HS-5 (cell line): ENCODE measurements at places on chromosomes 5 and 9.
A peak's percentile ranks its signal among the peaks of the same experiment; 100 is the strongest.

- DNase-seq: no peak
Measured at GRCh38 chr5:78318337-78318736, 23.8 kb upstream of the AP3B1 start.

- no peak for DNase-seq
Measured at GRCh38 chr5:66960369-66961137, 236.0 kb downstream of the CD180 start.

GRCh38 chr5:134113902-134114875 is at the start of gene TCF7:
TCF7 (plus strand) TSS chr5:134114681; CDS start chr5:134114907, 226 bp downstream.
- DNase-seq: no peak

- peak; percentile 95 for DNase-seq
Measured at GRCh38 chr5:20678814-20679298, 690.9 kb upstream of the CDH18 start.

- peak; percentile 81 for DNase-seq
Measured at GRCh38 chr5:37495668-37496347, 116.7 kb downstream of the WDR70 start.

- DNase-seq: no peak
Measured at GRCh38 chr9:120913647-120914264, 12.8 kb downstream of the TRAF1 start.

GRCh38 chr5:75756211-75756610 is 39.0 kb upstream of the POC5 start:
- no peak for DNase-seq

- DNase-seq: no peak
Measured at GRCh38 chr5:175422058-175422457, 21.9 kb downstream of the DRD1 start.

GRCh38 chr5:87836696-87837095 is 424.0 kb upstream of the CCNH start:
- DNase-seq: no peak

GRCh38 chr5:132222649-132223038 is 5.0 kb downstream of the P4HA2 start:
- no peak for DNase-seq

DNA sequence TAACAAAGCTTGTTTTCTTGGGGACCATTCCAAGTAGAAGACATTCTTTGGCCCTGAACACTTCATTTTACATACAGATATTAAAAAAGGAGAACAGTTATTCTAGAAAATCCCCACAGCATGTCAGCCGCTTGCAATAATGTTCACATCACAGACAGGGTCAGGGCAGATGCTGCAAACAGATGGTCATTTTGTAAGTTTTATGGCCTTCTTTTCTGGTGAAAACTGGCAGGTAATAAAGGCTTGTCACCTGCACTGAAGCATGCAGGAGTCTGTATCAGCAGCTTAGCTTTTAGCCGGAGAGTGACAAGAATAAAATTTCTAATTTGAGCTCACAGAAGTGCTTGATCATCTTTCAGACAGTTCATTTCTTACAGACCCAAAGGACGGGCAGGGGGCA is 220.9 kb upstream of the DAP start:
- no peak for DNase-seq

DNA sequence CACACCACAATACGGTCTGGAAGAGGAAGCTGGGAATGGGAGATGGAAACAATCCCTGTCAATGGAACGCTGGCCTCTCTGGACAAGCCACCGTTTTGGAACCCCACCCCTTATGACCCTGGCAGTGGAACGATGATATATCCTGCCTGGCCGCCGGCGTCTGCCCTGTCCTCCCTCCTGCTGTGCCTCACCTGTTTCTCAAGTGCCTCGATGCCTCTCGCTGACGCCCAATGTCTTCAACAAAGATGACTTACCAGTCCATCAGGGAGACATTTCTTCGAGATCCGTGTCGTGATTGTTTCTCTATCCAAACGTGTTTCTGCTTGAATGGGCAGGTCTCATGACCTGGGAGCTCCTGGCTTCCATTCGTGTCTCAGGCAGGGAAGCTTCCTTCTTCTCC is 476.5 kb downstream of the SPATA31A7 start:
- no peak for DNase-seq

GRCh38 chr9:79056041-79056440 is 515.7 kb upstream of the TLE4 start:
- no peak for DNase-seq

DNA sequence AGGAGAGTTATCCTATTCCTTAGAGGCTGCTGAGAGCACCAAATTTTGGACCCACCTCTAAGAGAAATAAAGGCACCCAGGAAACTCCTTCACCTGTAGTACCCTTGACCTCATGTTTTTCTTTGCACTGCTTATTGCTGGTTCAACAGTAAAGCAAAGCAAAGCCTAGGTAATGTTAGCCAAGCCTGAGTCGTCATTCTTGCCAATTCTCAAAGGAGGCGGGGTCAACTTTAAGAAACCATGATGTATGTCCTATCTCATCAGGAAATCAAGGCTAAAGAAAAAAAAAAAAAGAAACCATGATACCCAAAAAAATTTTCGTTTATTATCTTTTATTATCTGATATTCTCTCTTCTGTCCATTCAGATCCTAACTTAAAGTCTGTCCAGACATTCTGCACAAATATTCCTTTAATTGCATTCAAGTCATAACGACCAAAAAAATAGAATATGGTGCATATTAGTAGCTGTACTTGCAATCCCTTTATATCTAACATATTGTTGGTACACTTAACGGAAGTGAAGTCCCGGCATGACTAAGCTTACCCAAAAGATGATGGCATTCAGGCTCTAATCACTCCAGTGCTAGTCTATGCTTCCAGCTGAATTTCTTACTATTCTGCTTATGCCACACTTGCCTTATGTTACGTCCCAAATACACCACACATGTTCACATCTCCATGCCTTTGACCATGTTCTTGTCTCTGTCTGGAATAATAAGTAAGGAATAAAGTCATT is 1.8 kb downstream of the AUH start:
- DNase-seq: no peak

DNA sequence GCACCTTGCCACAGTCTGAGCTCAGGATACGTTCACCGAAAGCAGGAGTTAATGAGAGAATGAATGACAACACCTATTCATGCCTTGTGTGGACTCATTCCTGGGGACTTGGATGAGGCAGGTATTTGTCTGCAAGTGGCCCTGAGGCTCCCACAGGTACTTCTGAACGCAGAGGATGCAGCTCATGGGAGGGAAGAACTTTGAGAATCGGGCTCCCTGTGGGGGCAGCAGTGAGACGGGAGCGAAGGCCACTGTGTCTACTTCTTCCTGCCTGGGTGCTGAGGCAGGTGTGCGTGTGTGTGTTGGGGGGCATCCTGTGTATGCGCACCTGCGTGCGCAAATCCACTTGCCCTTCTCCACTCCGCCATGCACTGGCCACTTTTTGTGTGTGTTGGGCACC is 42.2 kb downstream of the PTPN3 start:
- DNase-seq: no peak

- DNase-seq: no peak
Measured at GRCh38 chr9:16532272-16532671, 338.2 kb downstream of the BNC2 start.

- DNase-seq: no peak
Measured at GRCh38 chr9:125536776-125537175, 170.2 kb downstream of the MAPKAP1 start.

DNA sequence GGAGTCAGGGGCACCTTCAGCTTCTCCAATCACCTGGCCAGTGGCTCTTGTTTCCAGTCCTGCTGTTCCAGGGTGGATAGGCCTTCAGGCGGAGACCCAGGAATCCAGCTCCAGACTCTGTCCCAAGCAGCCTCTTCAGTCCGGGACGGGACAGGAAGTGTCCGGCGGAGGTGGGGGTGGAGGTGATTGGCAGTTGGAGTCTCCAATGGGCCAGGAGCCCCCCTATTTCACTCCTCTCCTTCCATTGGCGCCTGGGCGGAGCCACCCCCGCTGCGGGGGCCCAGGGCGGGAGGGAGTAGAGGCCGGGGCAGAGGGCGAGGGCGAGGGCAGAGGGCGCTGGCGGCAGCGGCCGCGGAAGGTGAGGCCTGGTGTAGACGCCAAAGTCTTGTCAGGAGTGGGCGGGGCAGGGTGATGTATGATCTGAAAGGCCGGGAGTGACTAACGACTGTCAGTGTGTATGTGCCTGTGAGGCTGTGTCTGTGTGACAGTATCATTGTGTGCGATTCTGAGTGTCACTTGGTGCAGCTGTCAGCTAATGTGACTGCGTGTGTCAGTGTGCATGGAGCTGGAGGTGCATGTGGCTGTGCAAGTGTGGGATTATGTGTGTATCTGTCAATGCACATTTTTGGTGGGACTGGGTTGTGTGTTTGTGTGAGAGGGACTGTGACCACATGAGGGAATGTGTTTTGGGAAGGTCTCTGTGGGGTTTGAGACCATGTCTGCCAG is at the start of gene IL11RA:
Gene IL11RA, plus strand, starts transcription at position 310 of the 726 bp plus-strand sequence. CDS start 3,033 bp downstream, outside the sequence.
- DNase-seq: peak; percentile 61

DNA sequence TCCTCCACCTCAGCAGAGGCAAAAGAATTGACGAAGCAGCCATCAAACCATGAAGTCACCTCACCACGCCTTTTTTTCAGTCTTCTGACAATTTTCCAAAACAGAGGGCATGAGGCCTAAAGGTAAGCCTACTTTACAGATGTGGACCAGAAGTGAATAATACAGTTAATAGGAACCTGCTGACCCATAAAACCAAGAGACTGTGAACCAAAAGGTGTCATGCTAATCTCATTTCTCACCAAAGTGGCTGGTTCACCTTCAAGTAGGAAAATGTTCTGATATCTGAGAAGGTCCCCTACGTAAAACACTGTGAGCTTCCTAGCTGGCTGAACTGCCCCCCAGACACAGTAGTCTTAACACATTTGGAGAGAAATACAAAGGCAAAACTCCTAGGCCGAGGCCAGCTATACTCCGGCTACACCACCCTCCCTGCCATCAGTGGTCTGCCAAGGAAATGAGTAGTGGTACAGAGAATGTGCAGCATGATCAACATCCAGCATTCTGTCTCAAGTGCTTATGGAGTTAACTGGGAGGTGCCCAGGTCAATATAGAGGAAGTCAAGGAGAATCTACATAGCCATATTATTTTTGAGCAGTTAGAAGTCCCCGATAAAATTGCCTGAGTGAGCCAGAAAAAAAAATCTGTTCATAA is 19.3 kb upstream of the F2RL2 start:
- no peak for DNase-seq

GRCh38 chr9:129458663-129459546 is 162.0 kb downstream of the C9orf50 start:
- DNase-seq: no peak

DNA sequence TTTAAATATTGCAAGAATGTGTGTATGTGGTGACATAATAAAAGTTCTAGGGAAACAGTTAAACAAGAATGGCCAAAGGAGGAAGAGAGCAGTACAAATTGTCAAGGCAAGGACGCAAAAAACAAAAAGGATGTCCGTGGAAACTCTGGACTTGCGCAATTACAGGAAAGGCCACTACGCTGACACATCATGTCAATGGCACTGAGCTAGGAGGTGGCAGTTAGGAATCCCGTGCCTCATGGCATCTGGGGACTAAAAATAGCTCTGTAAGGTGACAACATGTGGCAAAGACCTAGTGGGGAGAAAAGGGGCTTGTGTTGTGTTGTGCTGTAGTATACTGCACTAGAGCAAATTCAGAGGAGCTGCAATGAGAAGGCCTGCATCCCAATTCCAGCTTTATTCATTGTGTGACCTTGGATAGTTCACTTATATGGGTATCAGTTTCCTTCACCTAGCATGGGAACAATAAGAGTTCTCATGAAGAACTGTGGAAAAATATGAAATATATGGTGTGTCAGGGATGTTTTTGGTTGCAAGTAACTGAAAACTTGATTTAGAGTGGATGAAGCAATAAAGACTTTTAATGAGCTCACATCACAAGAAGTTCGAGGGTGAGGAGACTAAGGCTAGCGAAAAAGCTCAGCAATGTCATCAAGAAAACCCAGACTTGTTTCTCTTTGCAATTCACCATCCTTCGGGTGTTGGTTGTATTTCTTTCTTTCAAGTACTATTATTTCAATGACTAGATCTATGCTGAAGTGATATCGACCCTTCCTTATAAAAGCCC is 124.1 kb upstream of the STC2 start:
- DNase-seq: peak; percentile 56

DNA sequence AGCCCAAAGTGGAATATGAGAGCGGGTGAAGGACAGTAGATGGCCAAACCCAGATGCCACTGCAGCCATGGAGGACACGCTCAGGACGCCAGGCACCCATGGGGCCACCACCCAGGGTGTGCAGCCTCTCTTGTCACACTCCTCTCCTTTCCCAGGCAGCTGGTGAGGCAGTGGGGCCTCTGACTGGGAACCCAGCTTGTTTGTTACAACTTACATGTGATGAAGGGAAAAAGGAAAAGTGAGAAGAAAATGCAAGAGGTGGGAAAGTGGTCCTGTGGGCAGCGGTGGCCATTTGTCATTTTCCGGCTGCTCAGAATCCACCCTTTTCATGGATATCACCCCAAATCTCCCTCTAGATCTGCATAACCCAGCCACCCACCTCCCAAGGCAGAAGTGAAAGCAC is 62.7 kb upstream of the UNC5A start:
- DNase-seq: no peak

GRCh38 chr5:160020964-160021363 is 12.0 kb downstream of the TTC1 start:
- no peak for DNase-seq

- DNase-seq: no peak
Measured at GRCh38 chr5:59351076-59351794, 542.3 kb downstream of the PDE4D start.

DNA sequence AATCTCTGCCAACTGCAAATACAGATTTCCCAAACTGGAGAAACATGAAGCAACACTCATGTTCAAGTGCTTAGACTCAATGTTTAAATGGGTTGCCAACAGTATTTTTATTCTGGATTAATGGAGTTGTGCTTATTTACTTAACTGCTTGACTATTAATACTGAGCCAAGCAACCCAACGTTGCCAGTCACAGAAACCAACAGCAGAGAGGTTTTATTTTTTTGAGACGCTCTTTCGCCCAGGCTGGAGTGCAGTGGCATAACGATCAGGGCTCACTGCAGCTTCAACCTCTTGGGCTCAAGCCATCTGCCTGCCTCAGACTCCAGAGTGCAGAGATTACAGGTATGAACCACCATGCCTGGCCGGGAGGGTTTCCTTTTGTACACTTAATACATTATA is 8.5 kb upstream of the TMEM268 start:
- no peak for DNase-seq

DNA sequence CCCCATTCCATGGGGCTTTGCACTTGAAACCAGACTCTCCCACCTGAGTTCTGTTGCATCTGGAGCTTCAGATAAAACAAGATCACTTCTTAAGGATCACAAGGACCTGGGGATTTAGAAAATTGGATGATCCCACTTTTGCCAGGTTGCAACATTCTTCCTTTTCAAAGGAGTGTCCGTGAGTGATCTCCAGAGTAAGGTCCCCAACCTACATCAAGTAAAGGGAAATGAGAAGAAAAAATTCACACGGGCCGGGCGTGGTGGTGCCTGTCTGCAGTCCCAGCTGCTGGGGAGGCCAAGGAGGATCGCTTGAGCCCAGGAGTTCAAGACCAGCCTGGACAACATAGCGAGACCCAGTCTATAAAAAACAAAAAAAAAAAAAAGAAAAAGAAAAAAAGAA is 41.2 kb upstream of the COL5A1 start:
- no peak for DNase-seq

DNA sequence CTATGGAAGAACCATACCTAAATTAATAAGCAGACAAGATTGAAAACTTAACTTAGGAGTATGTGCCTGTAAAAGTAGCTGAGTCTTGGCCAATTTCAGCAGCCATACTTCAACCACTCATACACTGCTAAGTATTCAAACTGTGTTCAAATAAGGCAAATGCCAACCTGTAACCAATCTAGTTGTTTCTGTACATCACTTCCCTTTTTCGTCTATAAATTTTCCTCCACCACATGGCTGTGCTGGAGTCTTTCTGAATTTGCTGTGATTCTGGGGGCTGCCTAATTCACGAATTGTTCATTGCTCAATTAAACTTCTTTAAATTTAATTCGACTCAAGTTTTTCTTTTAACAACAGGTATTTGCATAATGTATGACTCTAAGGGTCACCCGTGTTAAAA is 184.4 kb downstream of the PLK2 start:
- no peak for DNase-seq
